HFFc6 (cell line): ENCODE measurements at places on chromosomes 16 and 17.

- no peak for DNase-seq
Measured at GRCh38 chr16:46763147-46763546, 15.0 kb upstream of the MYLK3 start.

GRCh38 chr17:17978481-17979424 is 6.1 kb downstream of the DRC3 start:
- DNase-seq: no peak

GRCh38 chr17:69516911-69517310 is 102.4 kb downstream of the MAP2K6 start:
- DNase-seq: no peak

DNA sequence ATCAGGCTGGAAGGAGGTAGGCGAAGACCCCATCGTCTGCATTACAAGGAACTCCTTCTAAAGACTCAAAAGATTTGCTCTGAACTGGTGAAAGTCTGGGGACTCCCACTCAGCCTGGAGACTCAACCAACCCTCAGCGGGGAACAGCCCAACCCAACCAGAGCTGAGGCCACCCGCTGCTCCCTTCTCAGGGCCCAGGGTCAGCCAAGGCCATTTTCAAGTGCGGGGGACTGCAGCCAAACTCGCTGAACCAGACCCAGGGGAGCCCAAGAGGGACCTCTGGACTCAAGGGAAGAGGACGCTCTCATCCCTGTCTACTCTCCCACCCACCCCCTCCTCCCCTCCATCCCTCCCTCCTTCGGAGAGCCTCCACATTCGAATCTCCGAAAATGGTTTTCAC is 24.1 kb downstream of the XYLT1 start:
- DNase-seq: no peak

DNA sequence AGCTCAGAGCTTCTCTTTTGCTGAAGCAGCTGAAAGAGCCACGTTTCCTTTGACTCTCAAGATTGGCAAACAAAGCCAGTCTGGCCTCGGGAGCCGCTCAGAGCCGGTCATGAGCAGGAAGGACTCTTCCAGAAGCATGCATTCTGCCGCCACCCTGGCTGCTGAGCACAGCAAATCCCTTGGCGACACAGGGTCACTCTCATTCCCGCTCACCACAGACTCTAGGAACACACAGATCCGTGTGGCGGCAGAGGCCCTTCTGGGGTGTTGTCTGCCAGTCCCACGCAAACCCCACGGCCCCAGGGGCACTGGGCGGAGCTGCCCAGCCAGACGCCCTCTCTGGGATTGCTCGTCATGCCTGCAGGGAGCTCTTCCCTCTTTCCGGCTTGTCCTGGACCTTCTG is 157.0 kb downstream of the C16orf95 start:
- DNase-seq: no peak

DNA sequence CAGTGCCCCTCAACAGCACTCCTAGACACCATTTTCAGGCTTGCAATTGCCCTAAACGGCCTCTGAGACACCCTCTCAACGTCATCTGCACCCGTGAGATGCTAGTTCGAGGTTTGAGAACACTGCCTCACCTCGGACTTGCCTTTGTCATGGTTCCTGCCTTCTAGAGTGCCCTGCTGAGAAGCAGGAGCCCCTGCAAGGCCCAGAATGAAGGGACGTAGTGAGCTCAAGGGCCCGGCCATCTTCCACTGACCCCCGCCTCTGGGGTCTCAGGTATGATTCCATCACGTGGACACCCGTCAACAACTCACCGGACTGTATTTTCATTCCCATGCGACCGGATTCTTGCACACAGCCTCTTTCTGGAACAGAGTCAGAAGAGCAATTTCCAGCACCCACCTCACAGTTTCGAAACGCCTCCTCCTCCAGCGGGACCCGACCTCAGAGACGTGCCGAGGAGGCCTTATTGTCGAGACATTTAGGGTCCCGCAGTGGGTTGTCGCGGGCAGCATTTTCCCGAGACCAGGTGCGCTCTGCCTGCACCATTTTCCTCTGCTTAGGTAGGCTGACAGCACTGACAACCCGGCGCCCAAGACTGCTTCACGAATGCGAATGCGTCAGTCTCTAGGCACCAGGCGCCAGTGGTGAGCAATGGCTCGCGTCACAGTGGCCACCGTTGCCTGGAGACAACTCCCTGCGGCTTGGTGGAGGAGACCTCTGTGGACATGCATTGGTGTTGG is 999.9 kb downstream of the KCNJ18 start:
- DNase-seq: no peak

GRCh38 chr16:77767211-77767610 is 21.2 kb upstream of the VAT1L start:
- no peak for DNase-seq

- no peak for DNase-seq
Measured at GRCh38 chr16:84396537-84397008, 28.2 kb downstream of the ATP2C2 start.

DNA sequence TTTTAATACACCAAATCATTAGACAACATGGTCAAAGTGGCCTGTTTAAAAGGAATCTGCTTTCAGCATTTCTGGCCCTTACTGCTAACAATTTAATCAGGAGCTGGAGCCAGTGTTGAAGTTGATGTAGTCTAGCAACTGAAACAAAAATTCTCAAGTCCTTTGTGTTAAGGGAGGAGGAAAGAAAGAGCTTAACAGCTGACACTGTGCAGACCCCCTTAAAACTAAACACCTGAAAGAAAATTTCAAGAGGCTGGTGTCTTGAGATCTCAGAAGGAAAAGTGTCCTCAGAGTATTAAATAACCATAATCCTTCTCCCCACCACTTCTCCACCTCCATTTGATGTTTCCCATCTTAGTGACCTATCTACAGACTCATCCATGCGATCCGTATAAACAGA is 232.1 kb downstream of the FTO start:
- DNase-seq: no peak

DNA sequence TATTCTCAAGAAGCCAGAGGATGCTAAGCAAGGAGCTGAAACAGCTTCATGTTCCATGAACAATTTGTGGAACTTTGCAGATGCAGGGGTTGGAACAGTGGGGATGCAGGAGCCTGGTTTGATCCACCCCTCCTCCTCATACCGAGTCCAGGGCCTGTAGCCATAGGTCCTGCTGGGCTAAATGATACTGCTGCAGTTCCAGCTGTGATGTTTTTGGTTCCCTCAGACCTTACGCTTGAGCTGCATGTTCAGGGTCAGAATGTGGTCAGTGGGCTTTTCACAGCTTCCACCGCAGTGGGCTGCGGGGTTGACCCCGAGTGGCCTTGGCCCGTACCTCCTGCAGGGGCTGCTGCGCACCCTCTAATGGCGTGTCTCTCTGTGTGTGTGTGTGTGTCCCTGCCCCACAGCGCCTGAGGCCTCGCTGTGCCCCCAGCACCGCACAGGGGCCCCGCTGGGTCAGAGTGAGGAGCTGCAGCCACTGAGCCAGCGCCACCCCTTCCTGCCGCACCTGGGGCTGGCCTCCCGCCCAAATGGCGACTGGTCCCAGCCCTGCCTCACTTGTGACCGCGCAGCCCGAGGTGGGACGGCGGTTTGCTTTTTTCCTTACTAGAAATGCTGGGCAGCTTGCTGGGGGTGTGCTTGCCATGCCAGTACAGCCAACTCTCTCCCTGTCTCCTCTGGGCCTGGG is 48.2 kb downstream of the EPN2 start:
- no peak for DNase-seq

GRCh38 chr17:61409301-61410112 is 9.9 kb downstream of the TBX2 start:
- no peak for DNase-seq

- DNase-seq: no peak
Measured at GRCh38 chr17:81381632-81382577, 13.4 kb upstream of the BAHCC1 start.

DNA sequence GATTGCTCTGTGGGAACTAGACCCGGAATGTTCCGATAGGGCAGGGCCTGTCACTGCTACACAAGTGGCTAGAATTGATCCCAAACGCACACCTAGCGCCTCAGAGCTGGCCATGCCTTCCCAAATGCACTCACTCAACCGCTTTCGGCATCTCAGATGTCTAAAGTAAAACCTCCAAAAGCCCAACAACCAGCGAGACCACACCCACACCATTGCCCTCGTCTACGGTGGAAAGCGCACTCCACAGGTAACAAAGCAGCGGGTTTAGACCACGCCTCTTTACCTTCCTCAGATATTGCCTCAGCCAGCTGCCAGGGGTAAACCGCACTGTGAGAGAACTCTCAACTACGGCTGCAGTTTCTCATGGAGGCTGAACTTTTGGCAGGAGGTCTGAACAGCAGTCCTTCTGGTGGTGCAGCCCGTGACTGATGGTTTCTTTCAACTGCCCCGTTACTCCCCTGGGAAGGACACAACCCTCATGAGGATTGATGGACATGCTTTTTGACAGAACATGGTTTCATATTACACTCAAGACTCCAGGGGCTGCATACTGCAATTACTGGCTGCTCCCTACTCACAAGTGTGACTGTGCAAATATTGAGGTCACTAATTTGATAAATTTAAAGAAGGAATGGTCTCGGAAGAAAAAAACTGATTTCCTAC is 34.5 kb downstream of the USP7 start:
- DNase-seq: no peak

DNA sequence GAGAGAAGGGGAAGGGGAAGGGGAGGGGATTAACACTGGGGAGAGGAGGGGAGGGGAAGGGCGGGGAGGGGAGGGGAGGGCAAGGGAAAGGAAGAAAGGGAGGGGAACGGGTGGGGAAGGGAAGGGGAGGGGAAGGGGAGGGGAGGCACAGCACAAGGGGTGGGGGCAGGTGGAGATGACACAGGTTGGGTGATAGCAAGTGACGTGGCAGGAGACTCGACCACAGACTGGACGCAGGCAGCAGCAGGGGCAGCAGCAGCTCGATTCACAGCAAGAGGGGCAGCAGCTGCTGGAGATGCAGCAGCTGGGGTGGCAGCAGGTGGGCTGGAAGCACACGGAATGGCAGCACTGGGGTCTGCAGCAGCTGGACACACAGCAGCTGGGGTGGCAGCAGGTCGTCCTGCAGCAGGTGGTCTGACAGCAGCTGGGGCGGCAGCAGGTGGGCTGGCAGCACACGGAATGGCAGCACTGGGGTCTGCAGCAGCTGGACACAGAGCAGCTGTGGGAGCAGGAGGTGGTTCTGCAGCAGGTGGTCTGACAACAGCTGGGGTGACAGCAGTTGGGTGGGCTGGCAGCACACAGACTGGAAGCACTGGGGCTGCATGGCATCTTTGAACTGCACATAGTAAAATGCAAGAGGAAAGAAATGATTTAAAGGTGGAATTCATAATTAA is at the start of gene KRTAP4-16:
TSS of gene KRTAP4-16 (minus strand) at position 624 of the 674 bp plus-strand sequence. CDS start at position 624, 0 bp downstream.
- no peak for DNase-seq

DNA sequence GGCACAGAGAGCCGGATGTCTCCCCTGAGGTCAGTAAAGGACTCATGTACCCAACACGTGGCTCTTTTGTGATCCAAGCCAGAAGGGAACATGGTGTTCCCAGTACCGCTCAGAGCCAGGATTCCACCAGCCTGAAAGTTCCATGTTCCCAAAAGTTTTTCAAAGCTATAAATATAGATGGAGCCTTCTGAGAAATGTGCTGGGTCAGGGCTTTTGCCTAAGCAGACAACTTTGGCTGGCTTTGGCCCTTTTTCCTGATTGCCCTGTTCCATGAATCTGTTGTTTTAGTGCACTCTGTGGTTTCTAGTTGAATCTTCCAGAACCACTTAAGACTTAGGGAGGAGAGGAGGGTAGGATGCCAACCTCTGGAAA is 128.5 kb upstream of the HS3ST2 start:
- no peak for DNase-seq

DNA sequence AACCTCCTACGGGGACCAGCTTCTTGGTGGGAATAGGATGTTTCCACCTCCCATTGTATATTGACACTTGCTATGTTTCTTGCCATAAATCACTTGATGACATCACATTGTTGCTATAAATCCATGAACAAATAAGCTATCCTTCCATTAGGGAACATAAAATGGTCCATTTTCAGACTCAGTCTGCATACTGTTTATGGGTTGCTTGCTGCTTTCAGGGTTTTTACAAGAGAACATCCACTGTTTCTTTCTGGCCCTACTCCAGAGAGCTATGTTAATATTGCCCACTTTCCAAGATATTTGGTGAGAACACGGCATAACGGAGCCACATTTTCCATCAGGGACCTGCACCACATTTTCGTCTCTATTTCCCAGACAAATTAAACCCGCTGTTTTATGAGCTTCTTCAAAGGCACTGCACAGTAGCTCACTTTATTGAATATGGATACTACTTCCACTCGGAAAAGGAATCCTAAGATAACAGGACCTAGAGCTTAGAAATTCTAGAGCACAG is 800.2 kb downstream of the KCNJ2 start:
- DNase-seq: no peak

- no peak for DNase-seq
Measured at GRCh38 chr16:54490112-54490488, 203.5 kb upstream of the IRX3 start.

GRCh38 chr17:4631431-4631830 is 10.0 kb downstream of the ALOX15 start:
- DNase-seq: no peak

GRCh38 chr16:2384426-2384825 is 43.9 kb upstream of the ABCA3 start:
- no peak for DNase-seq

- DNase-seq: no peak
Measured at GRCh38 chr17:76982408-76983074, 114.3 kb downstream of the MGAT5B start.

- DNase-seq: no peak
Measured at GRCh38 chr17:37338847-37339246, 36.9 kb upstream of the C17orf78 start.

DNA sequence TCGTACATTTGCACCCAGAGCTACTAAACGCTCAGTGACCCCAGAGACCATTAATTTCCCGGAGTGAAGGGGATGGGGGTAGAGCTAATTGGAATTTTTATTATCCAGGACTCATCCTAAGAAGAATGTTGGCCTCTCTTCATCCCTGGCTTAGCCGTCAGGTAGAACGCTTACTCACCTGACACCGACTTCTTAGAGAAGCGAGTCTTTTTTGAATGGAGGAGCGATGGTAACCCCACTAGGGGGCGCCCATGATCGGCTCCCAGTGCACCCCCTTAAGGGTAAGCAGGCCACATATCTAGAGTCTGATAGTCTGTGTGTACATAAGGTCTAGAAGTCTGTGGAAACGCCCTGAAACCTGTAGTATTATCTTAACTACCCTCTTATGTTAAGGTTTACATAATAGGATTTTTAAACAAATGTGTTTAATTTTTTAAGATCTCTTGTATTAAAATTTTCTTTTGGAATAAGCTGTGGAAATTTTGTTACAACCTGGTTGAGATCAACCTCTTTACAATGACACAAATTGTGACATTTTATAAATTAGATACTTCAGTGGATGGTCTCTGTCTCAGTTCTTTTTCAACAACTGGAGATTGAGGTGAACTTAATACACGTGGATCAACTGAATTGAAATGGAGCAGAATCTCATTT is 229.8 kb downstream of the CPPED1 start:
- no peak for DNase-seq

DNA sequence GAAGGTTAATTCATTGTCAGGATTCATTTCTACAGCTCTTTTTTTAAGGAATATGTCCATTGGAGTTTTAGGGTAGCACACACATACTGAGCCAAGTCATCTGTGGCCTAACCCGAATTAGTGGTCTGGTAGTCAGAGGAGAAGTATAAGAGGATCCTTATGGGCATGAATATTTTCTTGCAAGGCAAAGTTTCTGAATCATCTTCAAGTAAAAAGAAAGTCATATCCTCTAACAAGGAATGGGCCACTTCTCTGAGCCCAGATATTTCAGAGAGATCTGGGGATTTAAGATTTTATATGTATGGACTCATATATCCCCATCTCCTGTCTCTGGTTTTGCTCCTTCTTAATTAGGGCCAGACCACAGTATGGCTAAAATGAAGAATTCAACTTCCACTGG is 99.2 kb upstream of the CDH8 start:
- DNase-seq: no peak

GRCh38 chr16:14042706-14043105 is 28.4 kb upstream of the MRTFB start:
- DNase-seq: no peak

- DNase-seq: no peak
Measured at GRCh38 chr17:798246-798645, 16.1 kb downstream of the MRM3 start.
